ENCODE measurements at places on chromosomes 6 and 20.

DNA sequence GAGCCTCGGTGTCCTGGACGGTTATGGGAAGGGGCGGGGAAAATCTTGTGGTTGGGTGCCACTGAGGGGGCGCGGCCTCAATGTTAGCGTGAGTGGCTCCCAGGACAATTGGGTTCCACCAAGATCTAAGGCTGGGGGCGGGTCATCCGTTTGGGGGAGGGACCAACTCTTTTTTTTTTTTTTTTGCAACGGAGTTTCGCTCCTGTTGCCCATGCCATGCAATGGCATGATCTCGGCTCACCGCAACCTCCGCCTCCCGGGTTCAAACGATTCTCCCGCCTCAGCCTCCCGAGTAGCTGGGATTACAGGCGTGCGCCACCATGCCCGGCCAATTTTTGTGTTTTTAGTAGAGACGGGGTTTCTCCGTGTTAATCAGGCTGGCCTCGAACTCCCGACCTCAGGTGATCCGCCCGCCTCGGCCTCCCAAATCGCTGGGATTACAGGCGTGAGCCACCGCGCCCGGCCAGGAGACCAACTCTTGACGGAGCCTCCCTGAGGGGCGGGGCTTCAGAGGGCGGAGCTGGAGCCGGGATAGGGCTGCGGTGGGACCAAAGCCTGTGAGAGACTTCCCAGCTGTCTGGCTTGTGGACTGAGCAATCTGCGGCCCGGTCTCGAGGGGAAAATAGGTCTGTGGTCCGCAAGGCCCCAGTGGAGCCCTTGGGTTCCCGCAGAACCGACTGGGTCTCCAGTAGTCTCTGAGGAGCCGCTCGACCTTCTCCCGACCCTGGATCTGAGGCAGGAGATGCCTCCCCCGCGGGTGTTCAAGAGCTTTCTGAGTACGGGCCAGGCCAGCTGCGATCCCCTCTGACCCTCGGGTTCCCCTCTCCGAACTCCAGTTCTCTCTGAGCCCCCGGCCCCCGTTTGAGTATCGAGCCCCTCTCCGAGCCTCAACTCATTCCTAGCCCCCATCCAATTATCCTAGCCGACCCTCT, 1.1 kb downstream of the SPAG4 start:
- DNase-seq, result peak; percentile 37

DNA sequence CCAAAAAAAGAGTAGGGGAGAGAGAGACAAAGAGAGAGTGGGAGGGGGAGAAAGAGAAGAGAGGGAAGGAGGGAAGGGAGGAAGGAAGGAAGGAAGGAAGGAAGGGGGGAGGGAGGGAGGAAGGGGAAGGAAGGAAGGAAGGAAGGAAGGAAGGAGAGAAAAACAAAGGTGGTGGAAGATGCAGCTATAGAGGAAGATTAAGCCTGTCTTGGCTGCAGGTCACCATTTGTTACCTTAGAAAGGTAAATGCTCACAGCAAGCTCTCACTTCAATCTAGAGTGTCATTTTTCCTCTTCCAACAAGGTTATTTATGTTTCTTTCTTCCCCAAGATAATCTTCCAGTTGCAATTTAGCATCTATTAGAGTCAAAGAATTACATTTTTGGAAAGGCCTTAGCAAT, 284.0 kb downstream of the PHACTR1 start:
- DNase-seq, result no peak

DNA sequence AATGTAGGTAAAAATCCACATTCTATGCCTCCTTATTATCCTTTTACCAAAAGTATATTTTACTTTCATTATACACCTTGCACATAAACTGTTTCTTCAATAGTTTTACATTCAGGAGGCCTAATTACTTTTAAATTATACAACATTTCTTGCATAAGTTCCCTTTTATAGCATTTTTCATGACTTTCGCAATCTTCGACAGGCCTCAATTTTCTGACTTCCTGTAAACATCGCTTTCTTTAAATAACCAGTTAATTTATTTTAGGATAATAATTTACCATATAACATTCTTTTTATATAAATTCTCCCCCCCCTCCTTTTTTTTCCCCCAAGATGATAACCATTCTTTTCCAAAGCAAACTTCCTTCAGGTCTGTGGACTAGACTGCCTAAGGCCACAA, 9.2 kb downstream of the SLC35A1 start:
- no peak for DNase-seq

DNA sequence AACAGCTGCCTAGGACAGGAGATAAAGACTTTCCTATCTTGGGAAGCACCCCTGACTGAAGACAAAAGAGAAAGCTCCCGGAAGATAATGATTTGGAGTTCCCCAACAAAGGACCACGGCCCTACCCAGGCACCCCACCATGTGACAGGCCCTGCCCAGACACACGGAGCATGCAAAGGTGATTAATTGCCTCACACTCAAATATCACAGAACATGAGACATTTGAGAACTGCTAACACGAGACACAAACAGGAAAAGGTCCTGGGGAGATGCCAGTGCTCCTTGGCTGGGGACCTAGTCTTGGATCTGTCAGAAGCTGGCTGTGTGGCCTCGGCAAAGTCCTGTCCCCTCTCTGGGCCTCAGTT, 82.5 kb upstream of the PTPN1 start:
- no peak for DNase-seq

GRCh38 chr6:36769676-36770499, 69.4 kb downstream of the CPNE5 start:
- DNase-seq, result no peak

- peak; percentile 83 for DNase-seq
These were observed 792 bp downstream of the SNAP25 start for GRCh38 chr20:10219452-10219791.

DNA sequence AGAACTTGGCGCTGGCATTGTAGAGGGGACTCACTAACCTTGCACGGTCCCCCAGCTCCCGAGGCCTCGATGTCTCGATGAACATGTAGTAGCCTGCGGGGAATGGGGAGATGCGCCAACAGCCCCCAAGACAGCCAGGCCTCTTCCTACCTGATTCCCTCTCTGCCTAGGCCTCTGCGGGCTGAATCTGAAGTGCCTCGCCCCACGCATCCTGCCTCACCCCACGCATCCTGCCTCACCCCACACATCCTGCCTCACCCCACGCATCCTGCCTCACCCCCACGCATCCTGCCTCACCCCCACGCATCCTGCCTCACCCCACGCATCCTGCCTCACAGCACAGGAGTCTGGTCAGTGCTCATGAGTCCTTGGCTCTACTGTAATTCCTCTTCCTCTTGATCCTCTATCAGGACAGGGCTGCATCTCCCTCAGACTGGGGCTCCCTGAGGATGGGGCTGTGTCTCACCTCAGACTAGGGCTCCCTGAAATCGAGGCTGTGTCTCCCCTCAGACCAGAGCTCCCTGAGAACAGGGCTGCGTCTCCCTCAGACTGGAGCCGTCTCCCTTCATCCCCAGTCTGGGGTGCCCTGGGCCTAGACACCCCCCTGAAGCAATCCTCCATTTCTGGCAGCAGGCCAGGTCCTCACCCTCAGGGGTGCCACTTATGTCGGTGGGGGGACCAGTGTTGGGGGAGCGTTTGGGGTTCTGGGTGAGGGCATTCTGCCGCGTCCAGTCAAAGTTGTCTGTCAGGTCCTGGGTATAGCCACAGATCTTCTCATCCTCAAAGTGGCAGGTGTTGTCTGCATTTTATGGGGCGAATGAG, 53.6 kb downstream of the MDGA1 start:
- no peak for DNase-seq

DNA sequence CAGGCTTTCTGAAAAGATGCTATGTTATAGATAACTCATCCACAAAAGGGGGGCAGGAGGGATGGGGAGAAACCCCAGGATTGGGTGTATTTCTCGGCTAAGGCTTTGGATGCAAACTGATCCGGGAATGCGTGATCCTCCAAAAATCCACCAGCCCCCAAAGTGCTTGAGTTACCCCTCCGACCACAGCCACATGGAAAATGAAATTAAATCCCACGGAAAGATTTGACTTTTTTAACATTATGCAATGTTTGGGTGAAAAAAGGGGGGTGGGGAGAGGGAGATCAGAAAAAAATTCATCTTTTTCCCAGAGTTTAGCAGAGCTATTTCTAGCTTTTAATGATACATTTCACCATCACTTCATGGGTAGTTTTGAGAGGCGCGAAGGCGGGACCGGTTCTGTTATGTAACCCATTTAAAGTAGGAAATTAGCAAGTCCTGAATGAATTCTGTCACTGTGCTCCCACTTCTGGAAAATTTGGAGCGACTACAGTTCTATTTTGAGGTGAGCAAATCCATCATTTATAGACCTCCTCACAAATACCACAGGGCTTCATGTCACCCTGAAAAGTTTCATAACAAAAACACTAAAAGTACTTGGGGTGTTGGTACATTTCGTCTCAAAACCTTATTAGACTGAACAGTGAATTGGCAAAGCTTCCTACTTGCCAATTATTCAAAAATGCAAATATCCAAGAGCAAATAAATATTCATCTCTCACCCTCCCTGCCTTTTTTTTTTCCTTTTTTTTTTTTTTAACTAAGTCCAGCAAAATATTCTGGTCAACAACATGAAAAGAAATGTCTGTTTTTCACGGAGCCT, 51.9 kb upstream of the NFATC2 start:
- DNase-seq, result no peak

GRCh38 chr6:38497546-38497945, 142.2 kb downstream of the BTBD9 start:
- DNase-seq, result no peak

GRCh38 chr6:158569036-158569435, 9.1 kb downstream of the TMEM181 start:
- no peak for DNase-seq

GRCh38 chr6:118565311-118565960, 17.3 kb downstream of the PLN start:
- DNase-seq, result peak; percentile 11

DNA sequence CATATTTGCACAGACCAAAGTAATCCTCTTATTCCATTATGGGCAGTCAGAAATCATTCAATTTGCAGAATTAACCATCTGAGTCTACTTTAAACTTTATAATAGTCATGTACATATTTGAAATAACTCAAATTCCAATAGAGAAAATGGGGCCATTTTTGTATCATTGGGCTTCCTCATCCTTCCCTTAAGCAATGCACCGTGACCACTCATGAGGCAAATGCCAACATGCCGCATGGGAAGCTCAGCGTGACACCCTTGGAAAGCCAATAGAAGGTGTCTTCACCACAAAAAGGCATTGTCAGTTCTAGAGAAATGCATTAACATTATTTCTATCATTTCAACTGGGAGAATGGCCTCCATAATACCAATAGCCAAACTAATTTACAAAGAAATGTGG, 38.5 kb downstream of the SIM1 start:
- DNase-seq, result no peak

- DNase-seq, result no peak
These were observed 201.9 kb downstream of the PLCB4 start for GRCh38 chr20:9270831-9271230.

DNA sequence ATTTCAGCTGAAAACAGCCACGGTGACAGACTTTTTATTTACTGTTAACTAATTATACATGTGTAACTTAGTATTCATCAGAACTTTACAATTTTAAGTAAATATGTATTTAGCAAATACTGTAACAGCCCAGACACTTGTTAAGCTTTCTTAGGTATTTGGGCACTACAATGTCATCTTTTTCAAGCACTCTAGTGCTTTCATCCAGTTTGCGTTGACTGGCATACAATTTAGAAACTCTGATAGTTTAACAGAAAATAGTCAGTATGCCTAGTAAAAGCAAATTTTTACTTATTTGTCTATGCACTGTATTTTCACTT, 10.6 kb downstream of the RBM39 start:
- no peak for DNase-seq

DNA sequence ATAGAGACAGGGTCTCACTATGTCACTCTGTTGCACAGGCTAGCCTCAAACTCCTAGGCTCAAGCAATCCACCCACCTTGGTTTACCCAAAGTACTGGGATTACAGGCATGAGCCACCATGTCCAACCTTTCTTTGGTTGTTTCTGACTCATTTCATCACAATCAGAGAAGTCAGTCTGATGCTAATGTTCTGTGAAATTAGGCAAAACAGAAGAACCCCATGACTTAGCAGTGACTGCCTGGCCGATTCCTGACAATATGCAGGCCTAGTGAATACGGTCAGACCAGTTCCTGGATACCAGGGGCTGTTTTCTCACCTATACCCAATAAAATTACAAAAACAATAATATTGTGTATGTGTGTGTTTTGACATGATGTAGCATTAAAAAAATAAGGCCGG, 58.8 kb upstream of the BTN3A2 start:
- DNase-seq, result no peak

- DNase-seq, result peak; percentile 24
These were observed 3.0 kb upstream of the FOXO3 start for GRCh38 chr6:108557494-108558371.

DNA sequence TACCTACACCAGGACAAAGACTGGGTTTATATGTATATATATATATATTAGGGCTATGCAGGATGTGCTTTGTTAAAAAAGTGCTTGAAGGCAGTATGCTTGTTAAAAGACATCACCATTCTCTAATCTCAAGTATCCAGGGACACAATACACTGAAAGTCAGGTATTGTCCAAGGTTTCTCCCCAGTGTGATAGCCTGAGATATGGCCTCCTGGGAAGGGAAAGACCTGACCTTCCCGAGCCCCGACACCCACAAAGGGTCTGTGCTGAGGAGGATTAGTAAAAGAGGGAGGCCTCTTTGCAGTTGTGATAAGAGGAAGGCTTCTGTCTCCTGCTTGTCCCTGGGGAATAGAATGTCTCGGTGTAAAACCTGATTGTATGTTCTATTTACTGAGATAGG, 156.9 kb downstream of the GPX5 start:
- no peak for DNase-seq

GRCh38 chr6:152625213-152625612, 11.9 kb downstream of the SYNE1 start:
- no peak for DNase-seq

DNA sequence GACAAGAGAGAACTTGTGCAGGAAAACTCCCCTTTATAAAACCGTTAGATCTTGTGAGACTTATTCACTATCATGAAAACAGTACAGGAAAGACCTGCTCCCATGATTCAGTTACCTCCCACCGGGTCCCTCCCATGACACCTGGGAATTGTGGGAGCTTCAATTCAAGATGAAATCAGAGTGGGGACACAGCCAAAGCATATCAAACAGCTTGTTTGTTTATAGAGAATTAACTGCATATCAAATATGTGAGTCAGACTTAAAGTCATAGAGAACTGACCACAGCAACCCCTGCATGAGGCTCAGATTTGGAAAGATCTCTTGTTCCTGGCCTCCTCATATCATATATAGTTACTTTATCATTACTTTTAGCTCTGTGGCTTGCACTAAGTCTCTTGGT, 29.1 kb upstream of the HDAC2 start:
- DNase-seq, result no peak

- DNase-seq, result no peak
These were observed 35.9 kb downstream of the DUSP22 start for GRCh38 chr6:328136-328670.

- no peak for DNase-seq
These were observed 173.0 kb downstream of the KIF16B start for GRCh38 chr20:16400234-16400633.
